ENCODE measurements at places on chromosomes 5 and 9.

- DNase-seq = no peak
Measured at GRCh38 chr5:107917983-107918382, 247.2 kb upstream of the EFNA5 start.

DNA sequence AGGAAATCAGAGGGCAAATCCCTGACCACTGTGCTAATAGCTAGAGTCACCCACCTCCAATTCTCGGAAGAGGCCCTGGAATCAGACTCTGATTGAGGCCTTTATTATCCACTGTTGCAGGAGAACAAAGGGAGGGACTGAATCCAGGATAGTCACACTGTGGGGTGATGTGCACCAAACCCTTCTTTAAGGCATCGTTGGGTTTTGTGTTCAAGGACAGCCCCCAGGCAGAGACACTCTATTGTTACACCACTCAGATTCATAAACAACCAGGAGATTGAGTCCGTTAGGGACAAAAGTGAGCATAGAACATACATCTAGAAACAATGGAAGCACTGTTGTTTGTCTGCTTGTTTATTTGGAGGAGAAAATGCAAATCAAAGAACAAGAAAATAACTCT lies 124.6 kb upstream of the TBCA start:
- no peak for DNase-seq

GRCh38 chr5:122723606-122724352 lies 51.1 kb upstream of the SNX2 start:
- DNase-seq = no peak

- no peak for DNase-seq
Measured at GRCh38 chr9:88813638-88814209, 177.5 kb upstream of the S1PR3 start.

DNA sequence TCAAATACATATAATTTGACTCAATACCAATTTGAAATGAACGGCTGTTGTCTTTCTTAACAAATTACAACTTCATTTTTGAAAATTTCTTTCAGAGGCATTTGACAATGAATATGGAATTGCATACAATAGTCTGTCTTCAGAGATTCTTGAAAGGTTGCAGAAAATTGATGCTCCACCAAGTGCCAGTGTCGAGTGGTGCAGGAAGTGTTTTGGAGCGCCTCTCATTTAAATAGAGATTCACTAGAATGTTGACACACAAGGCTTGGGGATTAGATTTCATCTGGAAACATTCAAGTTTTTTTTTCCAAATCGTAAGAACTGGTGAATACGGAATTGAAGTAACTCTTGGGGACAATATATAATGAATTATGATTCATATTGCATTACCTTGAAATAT lies 8.1 kb downstream of the RPS6 start:
- DNase-seq = peak; percentile 39

- no peak for DNase-seq
Measured at GRCh38 chr5:143200781-143201398, 202.6 kb downstream of the NR3C1 start.

GRCh38 chr5:110879675-110880074 lies 140.9 kb downstream of the SLC25A46 start:
- no peak for DNase-seq

DNA sequence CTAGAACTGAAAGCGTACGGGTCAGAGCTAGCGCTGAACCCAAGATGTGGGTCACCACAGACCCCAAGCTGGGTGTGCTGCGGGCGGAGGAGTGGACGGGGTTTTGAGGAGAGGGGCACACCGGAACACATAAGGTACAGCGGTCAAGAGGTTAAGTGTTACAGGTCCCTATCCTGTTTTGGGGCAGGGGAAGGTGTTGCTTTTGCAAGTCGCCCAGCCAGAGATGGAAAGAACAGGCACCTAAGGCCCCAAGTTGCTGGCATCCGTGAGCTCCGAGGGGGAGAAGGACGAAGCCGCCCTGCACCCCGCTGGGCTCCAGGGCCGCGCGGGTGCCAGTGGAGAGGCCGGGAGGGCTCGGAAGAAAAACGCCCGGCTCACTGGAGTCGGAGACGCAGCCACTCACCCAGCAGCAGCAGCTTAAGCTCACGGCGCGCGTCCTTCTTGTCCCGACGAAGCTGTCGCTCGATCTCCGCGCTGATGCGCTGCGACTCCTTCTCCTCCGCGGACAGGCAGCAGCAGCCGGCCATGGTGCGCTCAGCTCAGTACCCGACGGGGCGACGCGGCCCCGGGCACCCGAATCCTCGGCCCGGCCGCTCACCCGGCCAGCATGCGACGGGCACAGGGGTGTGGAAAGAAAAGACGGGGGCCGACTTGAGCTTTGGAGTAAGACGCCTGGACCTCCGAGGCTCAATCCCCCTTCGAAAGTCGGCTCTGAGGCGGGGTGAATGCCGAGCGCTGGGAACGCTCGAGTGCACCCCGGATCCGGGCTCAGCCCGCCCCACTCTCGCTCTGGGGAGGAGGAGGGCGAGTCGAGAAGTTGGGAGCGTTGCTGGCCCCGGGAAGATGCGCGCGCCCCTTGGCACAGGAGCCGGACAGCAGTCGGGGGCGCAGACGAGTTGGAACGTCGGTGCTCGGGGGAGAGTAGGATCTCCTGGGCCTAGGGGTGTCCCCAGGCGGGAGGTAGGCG lies 572 bp downstream of the GNA14 start:
- DNase-seq = peak; percentile 45
